ENCODE measurements at places on chromosomes 4 and X.

DNA sequence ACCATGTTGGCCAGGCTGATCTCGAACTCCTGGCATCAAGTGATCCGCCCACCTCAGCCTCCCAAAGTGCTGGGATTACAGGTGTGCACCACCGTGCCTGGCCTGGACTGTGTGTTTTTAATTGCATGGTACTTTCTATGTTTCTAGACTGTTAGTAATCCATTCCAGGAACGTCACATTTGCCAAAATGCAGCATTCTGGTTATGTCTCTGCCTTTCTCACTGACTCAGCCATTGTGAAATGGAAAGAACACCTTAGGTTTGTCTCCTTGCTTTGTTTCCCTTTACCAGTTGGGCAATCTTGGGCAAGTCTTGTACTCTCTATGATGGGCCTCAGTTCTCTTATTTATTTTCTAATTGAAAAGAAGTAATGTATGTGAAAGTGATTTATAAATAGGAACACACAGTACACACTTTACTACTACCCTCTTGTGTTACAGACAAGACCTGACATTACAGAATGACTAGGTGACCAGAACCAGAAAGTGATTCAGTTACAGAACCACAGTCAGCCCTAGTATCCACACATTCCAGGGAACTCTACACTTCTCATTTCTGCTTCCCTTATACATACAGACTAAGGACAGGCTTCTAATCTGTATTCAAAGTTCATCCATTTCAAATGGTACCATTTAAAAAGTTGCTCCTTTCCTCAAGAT, 187.1 kb downstream of the MGST2 start:
- DNase-seq: no peak

DNA sequence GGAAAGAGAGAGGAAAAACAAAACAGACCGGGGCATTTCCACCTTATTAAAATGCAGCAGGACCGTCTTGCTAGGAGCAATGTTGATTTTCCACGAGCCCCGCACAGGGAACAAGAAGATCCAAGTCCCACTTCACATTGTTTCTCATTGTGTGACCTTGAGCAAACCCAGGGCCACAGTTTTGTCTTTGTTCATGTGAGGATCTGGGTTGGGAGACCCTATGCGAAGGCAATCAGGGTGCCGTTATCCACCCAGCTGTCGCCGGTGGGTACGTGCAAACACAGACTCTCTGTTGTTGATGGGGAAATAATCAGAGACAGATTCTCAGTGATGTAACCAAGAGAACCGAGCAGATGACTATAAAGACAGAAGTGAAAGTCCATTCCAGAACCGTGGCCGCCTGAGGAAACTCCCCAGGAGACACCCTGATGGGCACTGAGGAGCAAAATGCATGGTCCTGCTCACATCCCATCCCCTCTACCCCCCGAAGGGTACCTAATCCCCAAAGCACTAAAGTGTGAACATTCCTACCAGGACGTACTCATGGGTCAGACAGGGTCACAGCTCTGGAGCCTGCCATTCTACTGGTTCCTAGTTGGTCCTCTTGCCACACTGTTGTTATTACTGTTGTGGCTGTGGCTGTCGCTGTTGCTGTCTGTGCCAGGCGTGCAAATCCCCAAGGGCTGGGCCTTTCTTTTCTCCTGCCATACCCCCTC, 102.7 kb upstream of the RBPJ start:
- DNase-seq: no peak

GRCh38 chr4:37816006-37816405, 10.5 kb upstream of the PGM2 start:
- DNase-seq: no peak

DNA sequence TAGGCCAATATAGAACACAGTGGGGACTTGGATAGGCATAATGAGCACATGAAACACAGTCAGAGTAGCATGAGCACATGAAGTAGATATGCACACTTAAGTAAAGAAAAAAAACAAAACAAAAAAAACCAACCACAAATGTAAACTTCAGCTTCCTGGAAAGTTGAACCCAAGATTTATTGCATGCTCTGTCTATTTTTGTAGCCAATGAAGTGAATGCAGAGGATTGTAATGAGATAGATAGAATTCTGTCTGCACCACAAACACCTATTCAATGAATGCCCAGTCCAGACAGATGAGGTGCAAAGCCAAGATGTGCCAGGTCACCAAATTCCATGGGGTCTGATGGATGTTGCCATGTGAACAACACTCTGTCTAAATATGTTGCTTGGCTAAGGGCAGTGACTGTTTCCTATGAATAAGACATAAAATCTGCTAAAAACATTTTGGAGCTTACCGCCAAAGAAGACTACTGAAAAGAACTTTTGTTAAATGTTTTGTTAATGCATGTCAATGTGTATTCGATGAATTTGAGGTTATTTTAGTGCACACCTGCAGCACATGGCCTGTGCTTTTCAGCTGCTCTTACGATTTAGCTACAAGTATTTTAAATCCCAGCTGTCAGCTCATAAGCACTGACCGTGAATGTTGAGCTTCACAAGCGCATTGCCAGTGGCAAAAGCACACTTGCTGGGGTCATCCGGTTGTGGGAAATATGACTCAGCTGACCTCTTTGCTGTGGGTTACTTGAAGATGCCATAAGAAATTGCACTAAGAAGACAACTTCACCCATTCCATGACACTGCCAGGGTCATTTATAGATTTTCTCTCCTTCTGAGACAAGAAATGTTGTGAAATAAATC, 374.8 kb upstream of the GNPDA2 start:
- no peak for DNase-seq

All from T-helper 9 cell (primary cell).